ENCODE measurements at places on chromosomes 5 and 9.

GRCh38 chr9:37286530-37287175 lies 135.8 kb upstream of the GRHPR start:
- no peak for DNase-seq

DNA sequence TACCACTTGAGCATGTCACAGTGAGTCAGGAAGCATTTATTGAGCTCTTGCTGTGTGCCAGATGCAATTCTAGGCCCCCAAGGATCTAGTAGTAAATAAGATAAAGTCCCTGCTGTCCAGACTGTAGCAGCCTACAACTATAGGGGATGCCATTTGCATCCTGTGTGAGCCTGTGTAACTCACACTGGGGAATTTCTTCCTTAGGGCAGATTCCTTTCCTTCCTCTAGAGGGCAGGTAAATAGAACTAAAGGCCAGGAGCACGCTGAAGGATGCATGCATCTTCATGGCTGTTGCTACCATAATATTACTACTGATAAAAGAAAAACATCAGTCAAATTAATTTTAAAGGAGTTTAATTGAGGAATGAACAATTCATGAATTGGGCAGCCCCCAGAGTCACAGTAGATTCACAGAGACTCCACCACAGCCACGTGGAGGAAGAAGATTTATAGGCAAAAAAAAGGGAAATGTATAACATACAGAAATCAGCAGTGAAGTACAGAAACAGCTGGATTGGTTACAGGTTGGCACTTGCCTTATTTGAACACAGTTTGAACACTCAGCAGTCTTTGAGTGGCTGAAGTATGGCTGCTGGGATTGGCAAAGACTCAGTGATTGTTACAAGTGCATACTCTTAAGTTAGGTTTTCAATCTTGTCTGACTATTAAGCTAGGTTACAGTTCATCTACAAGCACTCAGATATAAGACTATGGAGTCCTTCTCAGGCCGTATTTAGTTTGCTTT lies 98.9 kb downstream of the ACTL7B start:
- DNase-seq = peak; percentile 33

- DNase-seq = peak; percentile 87
Measured at GRCh38 chr5:68240202-68240601, 24.6 kb downstream of the PIK3R1 start.

DNA sequence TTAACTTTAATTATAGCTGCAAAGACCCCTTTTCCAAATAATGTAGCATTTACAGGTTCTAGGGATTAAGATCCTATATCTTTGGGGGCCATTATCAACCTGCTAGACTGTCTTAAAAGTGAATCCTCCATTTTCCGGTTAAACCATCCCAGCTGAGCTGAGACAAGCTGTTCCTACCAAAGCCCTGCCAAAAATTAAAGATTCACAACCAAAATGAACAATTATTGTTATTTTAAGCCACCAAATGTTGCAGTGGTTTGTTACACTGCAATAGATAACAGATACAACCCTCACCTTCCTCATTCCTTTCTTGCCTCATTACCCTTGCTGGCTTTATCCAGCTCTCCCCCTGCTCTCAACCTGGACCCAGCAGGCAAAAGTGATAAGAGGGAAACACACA lies 343.4 kb downstream of the CDK5RAP2 start:
- DNase-seq = no peak

- DNase-seq = no peak
Measured at GRCh38 chr9:32957358-32957757, 44.1 kb downstream of the APTX start.

DNA sequence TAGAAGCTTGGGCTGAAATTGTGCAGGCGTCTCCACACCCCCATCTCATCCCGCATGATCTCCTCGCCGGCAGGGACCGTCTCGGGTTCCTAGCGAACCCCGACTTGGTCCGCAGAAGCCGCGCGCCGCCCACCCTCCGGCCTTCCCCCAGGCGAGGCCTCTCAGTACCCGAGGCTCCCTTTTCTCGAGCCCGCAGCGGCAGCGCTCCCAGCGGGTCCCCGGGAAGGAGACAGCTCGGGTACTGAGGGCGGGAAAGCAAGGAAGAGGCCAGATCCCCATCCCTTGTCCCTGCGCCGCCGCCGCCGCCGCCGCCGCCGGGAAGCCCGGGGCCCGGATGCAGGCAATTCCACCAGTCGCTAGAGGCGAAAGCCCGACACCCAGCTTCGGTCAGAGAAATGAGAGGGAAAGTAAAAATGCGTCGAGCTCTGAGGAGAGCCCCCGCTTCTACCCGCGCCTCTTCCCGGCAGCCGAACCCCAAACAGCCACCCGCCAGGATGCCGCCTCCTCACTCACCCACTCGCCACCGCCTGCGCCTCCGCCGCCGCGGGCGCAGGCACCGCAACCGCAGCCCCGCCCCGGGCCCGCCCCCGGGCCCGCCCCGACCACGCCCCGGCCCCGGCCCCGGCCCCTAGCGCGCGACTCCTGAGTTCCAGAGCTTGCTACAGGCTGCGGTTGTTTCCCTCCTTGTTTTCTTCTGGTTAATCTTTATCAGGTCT lies at the start of gene C9orf72:
Gene C9orf72, minus strand, starts transcription at position 564 of the 716 bp plus-strand sequence. CDS start 6,361 bp downstream, outside the sequence.
- no peak for DNase-seq

DNA sequence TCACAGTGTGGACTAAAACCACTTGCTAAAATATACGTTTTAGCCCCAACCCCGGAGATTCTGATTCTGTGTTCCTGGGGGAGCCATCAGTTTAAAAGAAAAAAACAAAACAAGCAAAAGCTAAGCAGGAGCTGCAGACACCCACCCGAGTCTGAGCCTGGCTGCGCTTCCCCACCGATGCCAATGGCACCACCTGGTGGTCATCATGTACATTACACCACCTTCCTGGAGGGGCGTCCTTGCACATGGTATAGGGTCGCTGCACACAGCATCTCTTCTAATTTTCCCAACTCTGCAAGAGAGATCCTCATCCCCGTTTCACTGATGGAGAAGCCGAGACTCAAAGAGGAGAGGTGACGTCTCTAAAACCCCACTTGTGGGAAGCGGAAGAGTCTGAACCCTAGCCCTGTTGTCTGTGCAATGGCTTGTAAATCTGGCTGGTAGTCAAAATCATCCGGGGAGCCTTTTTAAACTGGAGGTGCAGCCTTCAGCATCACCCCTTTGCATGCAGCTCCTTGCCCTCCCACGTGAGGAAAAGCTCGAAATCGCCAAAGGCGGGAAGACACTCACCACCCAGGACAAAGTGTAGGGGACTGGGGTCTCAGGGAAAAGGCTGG lies 23.1 kb upstream of the CNOT6 start:
- DNase-seq = peak; percentile 25

- no peak for DNase-seq
Measured at GRCh38 chr5:36300191-36300926, 1.3 kb downstream of the RANBP3L start.

- no peak for DNase-seq
Measured at GRCh38 chr5:65651144-65651543, 26.3 kb downstream of the SHLD3 start.

GRCh38 chr9:122719218-122719617 lies 4.6 kb upstream of the OR1L4 start:
- no peak for DNase-seq

GRCh38 chr5:14816999-14817761 lies 54.4 kb downstream of the ANKH start:
- DNase-seq = peak; percentile 22

- DNase-seq = peak; percentile 23
Measured at GRCh38 chr9:114538241-114538640, 33.0 kb upstream of the WHRN start.

DNA sequence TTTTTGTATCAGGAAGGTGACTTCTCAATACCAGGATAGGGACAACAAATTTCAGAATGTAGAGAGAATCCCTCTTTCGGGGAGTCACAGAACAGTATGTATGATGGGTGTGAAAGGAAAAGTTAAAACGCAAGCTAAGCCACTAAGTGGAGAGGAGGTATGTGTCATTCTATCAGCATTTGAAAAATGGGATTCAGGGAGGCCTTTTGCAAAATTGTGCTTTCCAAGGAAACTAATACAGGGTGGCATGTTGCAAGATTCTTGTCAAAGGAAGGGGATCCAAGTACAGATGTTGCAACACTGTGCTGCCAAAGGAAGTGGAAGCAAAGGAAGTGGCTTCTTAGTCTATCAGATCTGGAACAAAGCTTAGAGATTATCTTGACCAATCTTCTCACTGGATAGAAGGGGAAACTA lies 12.6 kb upstream of the TNIP1 start:
- peak; percentile 94 for DNase-seq

GRCh38 chr9:9412241-9412640 lies 1200.6 kb downstream of the PTPRD start:
- no peak for DNase-seq

- DNase-seq = peak; percentile 68
Measured at GRCh38 chr5:141412854-141413539, at the start of gene PCDHGA10. PCDHGA10 (plus strand) TSS chr5:141412987; CDS start chr5:141413176, 189 bp downstream.

DNA sequence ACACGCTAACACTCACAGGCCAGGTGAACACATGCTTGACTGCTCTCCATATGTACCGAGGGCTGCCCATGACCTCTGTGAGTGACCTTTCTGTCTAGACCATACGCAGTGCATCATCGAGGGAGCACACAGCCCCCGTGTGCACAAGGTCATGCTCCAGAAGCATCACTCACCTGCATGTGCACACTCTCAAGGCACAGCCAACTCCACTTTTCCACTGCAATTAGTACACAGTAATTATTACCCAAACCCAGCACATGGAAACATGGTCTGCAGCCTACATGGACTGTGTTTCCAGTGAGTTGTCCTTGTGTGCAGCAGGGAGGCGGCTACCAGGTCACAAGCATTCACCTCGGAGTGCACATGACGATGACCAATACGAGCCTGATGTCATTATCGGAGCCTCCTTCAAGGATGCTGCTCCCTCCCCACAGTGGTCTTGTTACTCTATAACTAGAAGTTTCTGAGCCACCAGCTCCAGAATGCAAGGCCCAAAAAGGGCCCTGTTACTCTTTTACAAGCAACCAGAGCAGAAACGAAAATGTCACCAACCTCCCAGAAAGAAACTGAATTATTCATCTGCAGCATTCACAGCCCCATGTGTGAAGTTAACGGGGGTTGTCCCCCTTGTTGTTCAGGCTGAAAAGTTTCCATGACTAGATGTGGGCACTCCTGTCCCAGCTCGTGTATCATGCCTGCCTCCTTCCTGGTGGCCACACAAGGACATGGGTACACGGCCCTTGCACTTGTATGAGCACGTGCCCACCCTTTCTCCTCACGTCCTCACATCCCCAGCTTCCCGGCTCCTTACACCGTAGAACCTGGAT lies 31.2 kb downstream of the SEMA4D start:
- no peak for DNase-seq

GRCh38 chr5:100676817-100677631 lies 141.8 kb downstream of the FAM174A start:
- DNase-seq = peak; percentile 59

DNA sequence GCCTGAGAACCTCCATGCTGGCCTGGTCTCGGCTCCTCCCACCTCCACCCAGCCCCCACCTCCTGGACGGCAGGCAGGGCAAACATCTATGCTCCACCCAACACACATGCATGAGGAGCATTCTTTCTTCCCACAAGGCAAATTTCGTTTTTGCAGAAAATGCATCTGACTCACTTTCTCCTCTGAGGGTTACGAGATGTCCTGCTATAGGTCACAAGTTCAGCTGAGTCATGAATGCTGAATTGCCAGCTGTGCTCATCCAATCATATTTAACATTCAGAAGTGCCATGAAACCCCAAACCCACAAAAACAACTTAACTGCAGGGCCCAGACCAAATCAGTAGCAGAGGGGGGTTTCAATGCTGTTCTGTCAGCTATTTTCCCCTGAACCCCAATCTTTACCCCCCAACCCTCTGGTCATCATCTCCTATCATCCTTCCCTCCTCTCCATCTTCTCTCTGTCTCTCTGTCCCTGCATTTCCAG lies 39.0 kb upstream of the OSMR start:
- peak; percentile 69 for DNase-seq

GRCh38 chr5:38290028-38290653 lies 31.8 kb downstream of the EGFLAM start:
- no peak for DNase-seq

GRCh38 chr5:112388074-112388473 lies 31.0 kb downstream of the EPB41L4A start:
- DNase-seq = no peak

- DNase-seq = peak; percentile 25
Measured at GRCh38 chr9:101707721-101708120, 30.7 kb downstream of the GRIN3A start.

- no peak for DNase-seq
Measured at GRCh38 chr5:124087752-124088151, 575.8 kb downstream of the CSNK1G3 start.

DNA sequence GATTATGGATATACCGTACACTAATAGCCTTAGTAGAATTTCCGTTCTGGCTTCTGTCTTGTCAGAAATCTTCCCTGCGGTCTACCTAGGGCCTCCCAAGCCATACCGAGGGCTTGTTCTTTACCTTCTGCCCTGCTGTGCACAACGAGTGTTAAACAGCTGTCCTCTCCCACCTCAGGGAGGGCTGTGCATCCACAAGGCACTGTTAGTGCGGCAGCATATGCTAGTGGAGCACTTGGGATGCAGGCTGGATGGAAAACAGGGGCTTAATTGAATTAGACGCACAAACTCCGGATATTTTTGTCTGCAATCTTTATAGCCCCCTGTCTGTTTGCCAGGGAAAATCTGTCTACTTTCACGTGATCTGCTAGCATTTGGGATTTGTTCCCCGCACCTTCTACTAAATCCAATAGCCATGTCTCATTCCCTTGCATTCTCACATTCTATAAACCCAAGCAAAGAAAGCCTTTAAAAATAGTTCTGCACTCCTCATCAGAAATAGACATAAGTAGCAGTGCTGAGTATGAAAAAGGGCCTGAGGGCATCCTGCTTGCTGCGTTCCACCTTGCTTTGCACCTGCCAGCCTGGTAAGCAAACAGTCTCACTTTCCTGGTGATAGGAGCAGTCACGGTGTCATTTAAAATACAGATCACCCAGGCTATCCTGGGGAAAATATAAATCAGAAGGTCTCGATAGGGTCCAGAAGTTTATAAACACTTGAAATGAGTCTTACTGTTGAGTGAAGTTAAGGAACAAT lies 382.6 kb downstream of the RASEF start:
- no peak for DNase-seq
